ENCODE measurements at places on chromosomes 7 and 10. TPM values are rescaled to one million over a fixed set of nuclear protein-coding genes. Genes with fewer than 3 reads are reported as not detected.

The MLXIPL gene
- 0.13 TPM for polyA plus RNA-seq

The PKD1L1 gene
- 1.3 TPM for polyA plus RNA-seq

The ZNF425 gene
- polyA plus RNA-seq, result 0.83 TPM

The HYAL4 gene
- not detected for polyA plus RNA-seq

The MTERF1 gene
- polyA plus RNA-seq, result 11.7 TPM

The AGBL3 gene
- polyA plus RNA-seq, result 1.5 TPM

The VIPR2 gene
- polyA plus RNA-seq, result 0.58 TPM

The OR2AE1 gene
- not detected for polyA plus RNA-seq

The RBP3 gene
- polyA plus RNA-seq, result not detected

The PLEKHS1 gene
- 0.07 TPM for polyA plus RNA-seq

The GHRHR gene
- polyA plus RNA-seq, result not detected

The SLC39A12 gene
- 0.10 TPM for polyA plus RNA-seq

The MSMB gene
- not detected for polyA plus RNA-seq

The STEAP4 gene
- 0.50 TPM for polyA plus RNA-seq
